ENCODE measurements at places on chromosomes 5 and 9.

- DNase-seq, result no peak
Measured at GRCh38 chr5:39360471-39361111, 3.7 kb downstream of the C9 start.

- DNase-seq, result no peak
Measured at GRCh38 chr9:98306384-98307145, 51.1 kb upstream of the TBC1D2 start.

- DNase-seq, result no peak
Measured at GRCh38 chr5:94391996-94392395, 226.4 kb downstream of the KIAA0825 start.

- DNase-seq, result no peak
Measured at GRCh38 chr5:151104795-151105194, 24.0 kb upstream of the TNIP1 start.

GRCh38 chr5:418162-419121 lies 24.5 kb upstream of the EXOC3 start:
- DNase-seq, result no peak

- DNase-seq, result no peak
Measured at GRCh38 chr5:92380069-92380770, 997.1 kb upstream of the ARRDC3 start.

DNA sequence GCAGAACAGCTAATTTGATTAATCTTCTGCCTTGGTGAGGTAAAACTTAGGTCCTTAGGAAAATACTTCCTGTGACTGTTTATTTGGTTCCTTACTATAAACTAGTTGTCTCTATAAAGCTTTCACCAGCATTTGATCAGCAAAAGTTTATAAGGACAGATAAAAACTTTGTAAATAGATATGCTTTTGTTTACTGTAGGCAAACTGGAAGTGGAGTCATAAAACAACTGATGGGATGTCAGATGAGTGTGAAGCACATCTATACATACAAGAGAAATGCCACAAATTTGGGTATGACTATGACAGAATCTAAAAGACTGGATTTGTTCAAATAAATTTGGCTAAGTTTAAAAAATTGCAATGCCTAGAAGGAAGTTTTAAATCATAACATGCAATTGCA lies 5.5 kb downstream of the PTGER4 start:
- DNase-seq, result no peak

- DNase-seq, result no peak
Measured at GRCh38 chr5:95080441-95080840, 204.5 kb downstream of the MCTP1 start.

- no peak for DNase-seq
Measured at GRCh38 chr9:10104774-10105173, 508.0 kb downstream of the PTPRD start.

DNA sequence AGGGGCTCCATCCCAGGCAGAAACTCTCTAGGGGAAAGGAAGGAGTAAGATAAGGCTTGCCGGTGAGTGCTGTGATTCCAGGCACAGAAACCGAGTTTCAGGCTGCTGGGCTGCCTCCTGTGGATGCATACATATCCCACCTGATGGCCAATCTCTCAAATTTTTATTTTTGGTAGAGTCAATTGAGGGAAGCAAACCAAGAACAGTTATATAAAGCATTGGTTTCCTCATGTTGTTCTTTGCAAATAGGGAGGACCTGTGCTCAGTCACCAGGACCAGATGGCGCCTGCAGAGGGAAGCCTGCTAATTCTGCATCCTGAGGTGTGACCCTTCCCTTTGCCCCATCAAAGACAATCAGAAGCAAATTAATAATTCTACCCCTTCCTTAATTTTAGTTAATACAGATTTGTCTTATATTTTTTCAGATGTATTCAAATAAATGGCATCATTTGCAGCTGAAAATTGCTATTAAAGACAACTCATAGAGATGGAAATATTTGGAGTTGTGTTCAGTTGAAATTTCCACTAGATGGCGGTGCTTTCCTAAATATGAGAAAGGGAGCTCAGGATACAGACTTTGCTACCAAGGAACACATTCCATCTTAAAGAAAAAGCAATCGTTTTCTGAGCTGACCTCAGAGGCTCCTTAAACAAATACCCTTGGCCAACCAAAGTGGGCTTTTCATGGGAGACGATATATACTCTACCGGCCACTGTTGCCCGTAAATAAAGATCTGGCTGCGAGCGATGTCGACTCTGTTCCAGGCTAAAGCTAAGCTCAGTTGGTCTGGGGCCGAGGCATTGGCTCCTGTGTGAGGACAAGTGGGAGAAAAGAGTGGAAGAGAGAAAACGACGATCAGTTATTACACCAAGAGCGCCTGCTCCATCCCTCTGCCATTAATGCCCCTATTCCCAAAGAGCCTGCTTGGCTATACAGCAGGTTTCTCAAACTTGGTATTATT lies 225.7 kb upstream of the KLF9 start:
- no peak for DNase-seq

GRCh38 chr5:123156577-123157296 lies 67.7 kb downstream of the PRDM6 start:
- no peak for DNase-seq

- DNase-seq, result no peak
Measured at GRCh38 chr9:38249049-38249448, 143.5 kb upstream of the ALDH1B1 start.

DNA sequence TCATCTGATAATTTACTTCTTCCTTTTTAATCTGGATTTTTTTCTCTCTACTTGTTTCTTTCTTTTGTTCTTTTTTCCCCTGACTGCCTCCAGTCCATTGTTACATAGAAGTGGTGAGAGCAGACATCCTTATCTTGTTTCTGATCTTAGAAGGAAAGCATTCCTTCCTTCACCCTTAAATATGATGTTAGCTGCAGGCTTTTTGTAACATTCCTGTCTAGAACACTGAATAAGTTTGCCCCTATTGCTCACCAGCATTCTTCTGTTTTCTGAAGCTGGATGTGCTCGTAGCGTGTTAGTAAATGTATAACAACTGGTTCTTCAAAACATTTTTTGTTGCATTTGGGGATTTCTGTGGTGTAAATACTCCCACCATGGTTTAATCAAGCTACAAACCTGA lies 136.7 kb upstream of the NFIL3 start:
- DNase-seq, result no peak

GRCh38 chr5:169695919-169696490 lies 58.9 kb downstream of the DOCK2 start:
- DNase-seq, result no peak

DNA sequence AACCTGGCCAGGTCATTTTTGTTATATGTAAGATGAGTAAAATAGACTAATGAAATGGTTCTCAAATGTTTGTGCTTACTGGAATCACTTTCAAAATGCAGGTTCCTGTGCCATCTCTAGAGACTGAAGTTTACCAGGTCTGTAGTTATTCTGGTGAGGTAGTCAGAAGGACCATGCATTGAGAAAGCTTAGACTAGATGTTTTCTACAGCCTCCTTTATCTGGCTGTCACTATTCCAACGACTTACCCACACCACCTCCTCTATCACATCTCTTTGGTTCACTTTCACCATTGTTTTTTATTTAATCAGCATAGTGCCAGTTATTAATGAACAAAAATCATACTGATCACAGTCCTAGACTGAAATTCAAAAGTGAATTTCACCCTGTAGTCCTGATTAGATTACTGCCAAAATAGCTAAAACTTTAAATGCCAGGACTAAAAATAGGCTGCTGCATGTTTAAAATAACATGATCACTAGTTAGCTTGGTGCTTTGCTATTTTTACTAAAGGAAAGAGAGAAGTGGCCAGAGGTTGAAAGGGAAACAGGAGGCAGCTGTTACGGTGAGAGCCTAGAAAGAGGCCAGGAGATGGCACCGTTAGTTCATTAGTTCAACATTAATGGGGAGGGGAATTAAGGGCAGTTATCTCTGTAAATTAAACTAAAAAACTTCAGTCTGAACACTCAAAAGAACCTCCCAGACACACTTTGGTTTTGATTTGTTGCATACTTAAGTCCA lies 13.9 kb upstream of the FNIP1 start:
- no peak for DNase-seq

DNA sequence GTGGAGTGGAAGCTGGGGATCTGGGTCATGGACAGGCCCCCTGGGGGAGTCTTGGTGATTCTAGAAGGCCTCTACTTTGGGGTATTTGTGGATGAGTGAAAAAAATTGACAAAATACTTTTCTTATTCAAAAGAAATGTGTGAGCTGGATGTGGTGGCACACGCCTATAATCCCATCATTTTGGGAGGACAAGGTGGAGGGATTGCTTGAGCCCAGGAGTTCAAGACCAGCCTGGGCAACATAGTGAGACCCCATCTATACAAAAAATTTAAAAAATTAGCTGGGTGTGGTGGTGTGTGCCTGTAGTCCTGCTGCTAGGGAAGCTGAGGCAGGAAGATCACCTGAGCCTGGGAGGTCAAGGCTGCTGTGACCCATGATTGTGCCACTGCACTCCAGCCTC lies 6.6 kb upstream of the NCS1 start:
- no peak for DNase-seq

DNA sequence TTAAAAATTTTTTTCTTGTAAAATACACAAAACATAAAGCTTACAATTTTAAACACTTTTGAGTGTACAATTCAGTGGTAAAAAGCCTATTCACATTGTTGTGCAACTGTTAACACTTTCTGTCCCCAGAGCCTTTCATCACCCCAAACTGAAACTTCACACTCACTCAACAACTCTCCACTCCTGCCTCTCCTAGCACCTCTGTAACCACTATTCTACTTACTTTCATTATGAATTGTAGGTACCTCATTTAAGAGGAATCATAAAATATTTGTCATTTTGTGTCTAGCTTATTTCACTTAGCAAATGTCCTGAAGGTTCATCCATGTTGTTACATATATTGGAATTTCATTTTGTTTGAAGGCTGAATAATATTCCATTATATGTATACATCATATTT lies 4.3 kb upstream of the ZNF510 start:
- DNase-seq, result no peak

DNA sequence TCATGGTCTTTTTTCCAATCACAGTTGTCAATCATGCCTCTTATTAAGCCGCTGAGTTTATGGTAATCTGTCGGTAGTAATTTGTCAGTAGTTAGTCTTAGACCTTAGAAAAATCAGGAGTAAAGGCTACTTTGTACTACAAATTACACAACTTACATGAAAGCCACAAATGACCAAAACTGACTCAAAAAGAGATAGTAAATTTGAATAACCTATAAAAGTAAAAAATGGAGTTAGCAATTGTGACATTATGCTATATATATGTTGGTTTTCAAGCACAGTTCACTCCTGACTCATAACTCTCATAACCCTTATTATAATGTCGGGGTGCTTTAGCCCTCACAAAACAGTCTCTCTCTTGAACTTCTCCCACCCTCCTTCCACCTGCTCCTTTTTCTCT lies 251.8 kb downstream of the ROR2 start:
- DNase-seq, result no peak

DNA sequence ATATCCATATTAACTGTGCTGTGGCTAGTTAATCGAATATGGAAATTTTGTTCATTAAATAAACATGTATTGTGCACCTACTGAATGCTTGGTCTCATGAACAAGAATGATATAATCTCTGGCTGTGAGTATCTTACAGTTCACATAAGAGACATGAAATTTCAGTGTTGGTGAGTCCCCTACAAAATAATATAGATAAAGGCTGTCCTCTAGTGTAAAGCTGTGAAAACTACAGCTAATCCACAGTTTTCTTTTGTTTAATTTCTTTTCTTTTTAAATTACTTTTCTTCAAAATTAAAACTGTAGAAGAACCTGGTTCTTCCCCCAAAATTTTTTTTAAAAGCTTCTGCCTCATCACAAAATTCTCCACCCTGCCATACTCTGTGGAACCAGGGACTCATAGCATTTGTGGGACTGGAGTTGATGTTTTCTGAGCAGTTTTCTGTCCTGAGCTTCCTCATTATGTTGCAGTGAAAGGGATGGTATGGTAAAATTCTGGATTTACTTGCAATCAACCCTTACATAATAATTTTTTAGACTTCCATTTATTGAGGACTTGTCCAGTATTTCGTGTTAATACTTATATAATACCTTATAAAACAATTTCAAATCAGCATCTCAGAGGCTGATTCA lies 135.0 kb downstream of the STK32A start:
- DNase-seq, result no peak

DNA sequence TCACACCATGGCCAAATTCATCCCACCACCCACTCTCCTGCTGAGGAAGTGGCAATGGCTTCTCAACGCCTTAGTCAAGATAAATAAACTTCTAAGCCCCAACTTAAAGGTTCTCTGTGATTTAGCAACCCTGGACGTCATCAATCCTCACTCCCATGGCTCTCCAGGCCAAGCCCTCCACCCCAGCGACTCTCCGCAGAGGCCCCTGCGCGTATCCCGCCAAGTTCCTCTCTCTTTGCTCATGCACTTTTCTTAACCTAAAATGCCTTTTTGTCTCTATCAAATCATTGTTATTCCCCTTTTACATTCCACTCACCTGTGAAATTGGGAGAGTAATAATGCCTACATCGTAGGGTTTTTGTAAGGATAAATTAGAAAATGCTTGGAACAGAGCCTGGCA lies 88.6 kb downstream of the NRG2 start:
- no peak for DNase-seq

DNA sequence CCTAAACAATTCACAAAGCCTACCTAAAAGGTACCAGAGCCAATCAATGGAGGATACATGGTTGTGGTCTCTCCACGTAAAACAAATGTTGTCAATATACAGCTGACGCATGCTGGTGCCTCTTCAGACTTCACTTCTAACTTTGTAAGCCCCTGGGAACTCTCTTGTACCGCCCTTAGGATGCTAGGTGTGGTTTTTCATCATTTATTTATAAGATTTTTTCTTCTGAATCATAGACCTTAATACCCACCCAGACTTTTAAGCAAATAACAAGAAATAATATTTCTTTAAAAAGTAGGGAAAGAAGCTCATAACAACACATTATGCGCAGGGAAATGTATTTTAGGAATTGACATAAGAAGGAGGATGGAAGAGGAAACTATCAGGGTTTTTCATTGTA lies 33.0 kb downstream of the SSBP2 start:
- no peak for DNase-seq

DNA sequence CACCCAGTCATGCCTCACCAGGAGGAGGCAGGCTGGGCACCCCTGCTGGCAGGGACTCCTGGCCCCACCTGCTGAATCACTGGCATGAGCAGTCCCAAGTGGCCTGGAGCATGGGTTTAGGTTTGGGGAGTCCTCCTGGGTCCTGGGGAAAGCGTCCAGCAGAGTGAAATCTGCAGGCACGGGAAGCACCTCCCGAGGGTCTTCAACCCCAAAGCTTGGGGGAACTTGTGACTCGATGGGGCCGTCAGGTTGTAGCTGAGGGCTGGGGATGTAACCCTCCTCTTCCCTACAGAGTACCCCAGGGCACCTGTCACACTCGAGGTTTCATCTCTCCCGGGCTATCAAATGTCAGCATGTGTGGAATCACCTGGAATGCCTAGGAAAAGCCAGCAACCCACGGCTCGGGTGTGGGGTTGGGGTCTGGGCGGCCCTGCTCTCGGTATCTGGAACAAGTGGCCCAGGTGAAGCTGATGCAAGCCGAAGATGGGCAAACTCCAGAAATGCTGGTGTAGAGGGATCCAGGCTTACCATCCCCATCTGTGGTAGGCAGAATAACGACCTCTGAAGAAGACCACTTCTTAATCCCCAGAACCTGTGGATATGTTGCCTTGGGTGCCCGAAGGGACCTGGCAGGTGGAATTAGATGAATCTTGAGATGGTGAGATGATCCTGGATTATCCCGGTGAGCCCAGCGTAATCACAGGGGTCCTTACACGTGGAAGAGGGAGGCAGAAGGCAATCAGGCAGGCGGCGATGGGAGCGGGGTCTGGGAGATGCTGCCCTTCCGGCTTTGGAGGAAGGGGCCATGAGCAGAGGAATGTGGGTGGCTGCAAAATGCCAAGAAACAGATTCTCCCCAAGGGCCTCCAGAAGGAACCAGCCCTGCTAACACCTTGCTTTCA lies 6.1 kb upstream of the RASGEF1C start:
- no peak for DNase-seq
